ENCODE measurements at places on chromosomes 11 and 22.

DNA sequence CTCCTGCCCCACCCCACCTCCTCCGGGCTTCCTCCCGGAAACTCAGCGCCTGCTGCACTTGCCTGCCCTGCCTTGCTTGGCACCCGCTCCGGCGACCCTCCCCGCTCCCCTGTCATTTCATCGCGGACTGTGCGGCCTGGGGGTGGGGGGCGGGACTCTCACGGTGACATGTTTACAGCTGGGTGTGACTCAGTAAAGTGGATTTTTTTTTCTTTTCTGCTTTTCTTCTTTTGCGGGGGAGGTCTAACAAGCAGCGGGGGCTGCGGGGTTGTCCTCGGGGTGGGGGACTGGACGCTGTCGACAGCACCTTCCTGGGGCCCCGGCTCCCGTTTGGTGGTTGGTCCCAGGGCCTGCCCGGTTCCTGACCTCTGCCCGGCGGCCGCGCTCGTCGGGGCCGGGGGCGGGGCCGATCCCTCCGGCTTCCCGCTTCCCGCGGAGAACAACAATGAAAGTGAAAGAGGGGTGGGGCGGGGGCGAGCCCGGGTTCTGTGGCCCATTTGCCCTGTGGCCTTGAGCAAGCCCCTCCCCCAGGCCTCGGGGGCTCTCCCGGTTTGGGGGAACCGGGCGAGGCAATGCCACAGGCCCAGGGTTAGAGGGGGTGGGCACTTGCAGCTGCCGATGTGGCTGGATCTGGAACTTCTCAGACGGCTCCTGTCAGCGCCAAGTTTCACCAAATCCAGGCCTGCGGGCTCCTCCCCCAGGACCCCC, 975 bp upstream of the MDK start:
- DNase-seq, result peak; percentile 82

GRCh38 chr11:108069947-108070346, 51.4 kb upstream of the ACAT1 start:
- no peak for DNase-seq

DNA sequence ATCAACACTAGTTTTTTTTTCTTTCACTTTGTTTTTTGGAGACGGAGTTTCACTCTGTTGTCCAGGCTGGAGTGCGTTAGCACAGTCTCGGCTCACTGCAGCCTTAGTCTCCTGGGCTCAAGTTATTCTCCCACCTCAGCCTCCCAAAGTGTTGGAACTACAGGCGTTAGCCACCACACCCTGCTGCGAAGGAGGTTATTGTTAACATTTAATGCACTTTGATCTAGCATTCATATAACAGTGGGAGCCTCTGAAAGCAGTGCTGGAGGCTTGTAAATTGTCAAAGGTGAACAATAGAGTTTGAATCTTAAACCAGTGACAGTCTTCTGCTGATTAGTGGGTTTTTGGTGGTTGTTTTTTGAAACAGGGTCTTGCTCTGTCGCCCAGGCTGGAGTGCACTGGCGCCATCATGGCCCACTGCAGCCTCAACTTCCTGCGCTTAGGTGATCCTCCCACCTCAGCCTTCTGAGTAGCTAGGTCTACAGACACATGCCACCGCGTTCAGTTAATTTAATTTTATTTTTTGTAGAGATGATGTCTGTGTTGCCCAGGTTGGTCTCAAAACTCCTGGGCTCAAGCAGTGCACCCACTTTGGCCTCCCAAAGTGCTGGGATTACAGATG, 96.9 kb upstream of the HORMAD2 start:
- DNase-seq, result no peak

GRCh38 chr11:129625930-129626329, 189.7 kb upstream of the TMEM45B start:
- no peak for DNase-seq

Measured in GM13976 (cell line).